H1 (cell line): ENCODE measurements at places on chromosomes 6 and 20.

DNA sequence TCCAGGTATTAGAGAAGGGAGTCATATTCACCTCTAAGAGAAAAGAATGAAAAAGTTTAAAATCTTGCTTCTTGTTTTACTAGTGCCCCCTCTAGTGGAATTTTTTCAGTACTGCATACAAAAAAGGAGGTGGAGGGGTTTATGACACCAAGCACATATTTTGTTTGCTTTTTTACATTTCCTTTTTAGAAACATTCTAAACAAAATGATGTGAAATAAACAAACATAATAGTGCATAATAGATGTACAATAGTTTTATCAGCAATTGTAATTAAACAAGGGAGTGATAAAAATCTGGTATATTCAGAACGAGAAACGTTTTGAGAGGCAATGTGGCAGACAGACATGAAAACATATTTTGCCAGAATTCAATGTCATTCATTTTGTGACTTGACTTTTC, 111.0 kb upstream of the TFAP2D start:
- no peaks in the 10 kb centered on the region for H3K36me3 ChIP-seq
- no peaks in the 10 kb centered on the region for H3K4me1 ChIP-seq
- no peaks in the 10 kb centered on the region for H3K27me3 ChIP-seq
- no peak for DNase-seq

GRCh38 chr6:26159357-26160273, 72.4 kb downstream of the HFE start:
- no peaks in the 10 kb centered on the region; the same call in 1 of the 2 replicates for H3K36me3 ChIP-seq
- no peak for DNase-seq
- H3K4me3 ChIP-seq = peak overlapping the region; percentile 100
- peak overlapping the region; percentile 20; the same call in 1 of the 2 replicates for H3K27ac ChIP-seq
- H3K4me1 ChIP-seq = no peaks in the 10 kb centered on the region

GRCh38 chr6:51098791-51099190, 280.1 kb downstream of the TFAP2B start:
- H3K27me3 ChIP-seq = peaks cover 1% of the 10 kb centered on the region
- no peaks in the 10 kb centered on the region for H3K36me3 ChIP-seq
- no peak overlapping the region for H3K27ac ChIP-seq
- H3K4me1 ChIP-seq = no peaks in the 10 kb centered on the region
- H3K4me3 ChIP-seq = no peak overlapping the region
- DNase-seq = no peak

DNA sequence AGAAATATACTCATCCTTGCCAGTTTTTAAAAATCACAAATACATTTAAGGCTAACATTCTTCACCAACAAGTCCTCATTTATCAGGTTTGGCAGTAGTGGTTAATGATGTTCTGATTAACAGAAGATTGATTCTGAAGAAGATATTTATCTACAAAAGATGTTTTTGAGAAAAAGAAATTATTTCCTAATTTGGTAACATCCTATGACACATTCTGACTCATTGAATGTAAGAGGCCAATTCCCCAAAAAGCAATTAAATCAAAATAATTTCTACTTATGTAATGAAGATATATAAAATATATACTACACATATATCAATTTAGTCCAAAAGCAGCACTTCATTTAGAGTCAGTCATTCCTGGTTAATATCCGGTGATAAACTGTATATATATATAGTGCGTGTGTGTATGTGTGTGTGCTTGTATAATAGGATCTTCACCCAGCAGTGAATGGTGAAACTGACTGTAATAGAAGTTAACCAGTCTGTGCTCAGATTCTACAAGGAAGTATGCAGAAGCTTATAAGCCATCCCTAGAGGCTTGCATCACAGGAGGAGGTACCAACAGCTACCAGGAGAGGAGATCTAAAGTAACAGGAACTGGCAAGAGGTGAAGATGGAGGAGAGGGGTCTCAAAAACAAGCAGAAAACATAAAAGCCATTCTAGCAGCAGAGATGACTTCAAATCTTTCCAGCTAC, 82.9 kb upstream of the MARCKS start:
- H3K4me3 ChIP-seq = no peak overlapping the region
- H3K27me3 ChIP-seq = peaks cover 33% of the 10 kb centered on the region
- no peak for DNase-seq
- no peak overlapping the region for H3K27ac ChIP-seq

- H3K27me3 ChIP-seq = no peaks in the 10 kb centered on the region
- peaks cover 13% of the 10 kb centered on the region for H3K4me1 ChIP-seq
- H3K4me3 ChIP-seq = peak overlapping the region; percentile 97
- peak; percentile 54 for DNase-seq
- H3K27ac ChIP-seq = no peak overlapping the region
- H3K36me3 ChIP-seq = no peaks in the 10 kb centered on the region
Measured at GRCh38 chr20:41617059-41617901, 897 bp downstream of the CHD6 start.

GRCh38 chr6:97462031-97462430, 179.0 kb upstream of the MMS22L start:
- no peak overlapping the region for H3K27ac ChIP-seq
- peaks cover 2% of the 10 kb centered on the region; the same call in 1 of the 2 replicates for H3K4me1 ChIP-seq
- DNase-seq = no peak

- H3K27me3 ChIP-seq = no peaks in the 10 kb centered on the region
- H3K36me3 ChIP-seq = peaks cover 10% of the 10 kb centered on the region
- peaks cover 3% of the 10 kb centered on the region; the same call in 1 of the 2 replicates for H3K4me1 ChIP-seq
- H3K27ac ChIP-seq = 0 out of 2 replicates have a peak overlapping the region, but pooled peaks have one; percentile 89
- peak overlapping the region; percentile 74 for H3K4me3 ChIP-seq
Measured at GRCh38 chr20:58310291-58310782, 822 bp downstream of the RAB22A start.
